ENCODE measurements at places on chromosomes 4 and X.

DNA sequence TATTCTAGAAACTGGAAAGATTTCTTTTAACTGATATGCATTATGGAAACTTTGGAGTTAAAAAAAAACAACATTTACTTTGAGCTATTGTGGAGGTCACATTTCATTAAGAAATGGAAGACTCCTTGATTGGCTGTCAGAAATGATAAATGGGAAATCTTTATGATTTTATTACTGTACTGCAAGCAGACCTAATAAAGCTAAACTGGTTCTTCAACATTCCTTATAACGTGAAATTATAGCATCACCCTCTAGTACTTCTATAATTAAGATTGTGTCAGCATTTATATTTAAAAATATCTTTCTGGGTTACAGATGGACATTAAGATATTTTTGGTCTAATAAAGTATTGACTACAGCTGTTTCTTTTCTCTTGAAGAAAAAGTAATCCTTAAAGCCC is 213.8 kb upstream of the PACRGL start:
- no peak for DNase-seq

DNA sequence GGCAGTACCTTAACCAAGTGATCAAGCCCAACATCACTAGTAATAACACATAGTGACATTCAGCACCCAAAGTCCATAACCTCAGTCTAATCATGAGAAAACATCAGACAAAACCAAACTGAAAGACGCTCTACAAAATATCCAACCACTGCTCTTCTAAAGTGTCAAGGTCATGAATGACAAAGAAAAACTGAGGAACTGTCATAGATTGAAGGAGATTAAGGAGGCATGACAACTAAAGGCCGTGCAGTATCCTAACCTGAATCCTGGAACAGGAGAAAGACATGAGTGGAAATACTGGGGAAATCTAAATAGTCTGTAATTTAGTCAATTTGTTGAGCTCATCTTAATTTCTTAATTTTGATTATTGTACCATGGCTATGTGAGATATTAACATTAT is 38.2 kb upstream of the EXOC1L start:
- DNase-seq = no peak

DNA sequence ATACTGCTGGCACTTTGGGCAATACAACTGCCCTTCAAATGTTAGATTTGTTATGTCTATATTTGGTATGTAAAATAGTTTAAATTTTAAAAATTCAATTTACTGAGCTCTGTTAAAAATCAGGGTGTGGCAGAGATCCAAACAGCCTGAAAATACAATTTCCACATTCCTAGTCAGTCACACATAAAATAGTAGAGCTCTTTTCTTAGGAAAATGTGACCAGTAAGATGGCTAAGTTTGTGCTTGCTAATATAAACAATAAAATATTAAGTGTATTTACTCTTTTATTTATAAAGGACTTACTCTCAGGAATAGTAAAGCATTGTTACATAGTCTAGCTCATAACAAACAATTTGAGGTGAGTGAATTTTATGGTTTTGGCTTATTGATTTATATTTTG is 200.2 kb downstream of the DKK2 start:
- no peak for DNase-seq

DNA sequence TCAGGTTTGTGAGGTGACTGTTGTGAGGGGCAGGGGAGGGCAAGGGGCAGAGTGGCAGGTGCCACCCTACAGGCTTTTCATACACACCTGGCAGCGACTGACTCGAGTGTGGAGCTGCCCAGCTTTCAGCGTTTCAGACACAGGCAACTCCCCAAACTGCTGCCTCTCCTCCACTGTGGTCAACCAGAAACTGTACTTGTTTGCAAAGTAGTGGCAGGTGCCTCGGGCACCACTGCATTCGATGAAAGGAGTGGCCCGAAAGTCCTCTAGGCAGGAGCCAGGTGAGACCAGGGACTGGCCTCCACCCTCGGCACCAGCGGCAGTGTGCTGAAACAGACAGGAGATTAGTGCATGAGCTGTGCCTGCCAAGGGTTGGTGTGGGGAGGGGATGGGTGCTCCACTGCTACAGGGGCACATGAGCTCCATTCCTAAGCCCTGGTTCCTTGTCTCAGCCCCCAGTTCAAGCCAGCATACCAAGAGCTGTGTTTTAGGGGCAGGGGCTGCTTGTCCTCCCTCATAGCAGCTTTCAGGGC is 65.4 kb downstream of the ATG4A start:
- no peak for DNase-seq

- DNase-seq = no peak
Measured at GRCh38 chrX:105738162-105738561, 84.2 kb upstream of the NRK start.

DNA sequence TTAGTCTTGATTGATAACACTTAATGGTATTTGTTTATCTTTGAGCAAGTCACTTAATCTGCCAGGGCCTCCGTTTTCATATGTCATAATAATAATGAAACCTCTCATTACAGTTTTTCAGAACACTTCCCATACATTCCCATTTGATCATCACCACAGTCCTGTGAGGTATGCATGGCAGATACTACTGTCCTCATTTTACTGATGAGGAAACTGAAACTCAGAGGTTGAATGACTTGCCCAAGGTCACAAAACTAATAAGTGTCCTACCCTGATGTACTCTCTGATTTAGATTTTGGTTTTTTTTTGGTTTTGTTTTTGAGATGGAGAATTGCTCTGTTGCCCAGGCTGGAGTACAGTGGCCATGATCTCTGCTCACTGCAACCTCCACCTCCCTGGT is 25.7 kb downstream of the ZFX start:
- DNase-seq = no peak

- DNase-seq = no peak
Measured at GRCh38 chr4:153468587-153468986, 2.4 kb downstream of the TMEM131L start.

DNA sequence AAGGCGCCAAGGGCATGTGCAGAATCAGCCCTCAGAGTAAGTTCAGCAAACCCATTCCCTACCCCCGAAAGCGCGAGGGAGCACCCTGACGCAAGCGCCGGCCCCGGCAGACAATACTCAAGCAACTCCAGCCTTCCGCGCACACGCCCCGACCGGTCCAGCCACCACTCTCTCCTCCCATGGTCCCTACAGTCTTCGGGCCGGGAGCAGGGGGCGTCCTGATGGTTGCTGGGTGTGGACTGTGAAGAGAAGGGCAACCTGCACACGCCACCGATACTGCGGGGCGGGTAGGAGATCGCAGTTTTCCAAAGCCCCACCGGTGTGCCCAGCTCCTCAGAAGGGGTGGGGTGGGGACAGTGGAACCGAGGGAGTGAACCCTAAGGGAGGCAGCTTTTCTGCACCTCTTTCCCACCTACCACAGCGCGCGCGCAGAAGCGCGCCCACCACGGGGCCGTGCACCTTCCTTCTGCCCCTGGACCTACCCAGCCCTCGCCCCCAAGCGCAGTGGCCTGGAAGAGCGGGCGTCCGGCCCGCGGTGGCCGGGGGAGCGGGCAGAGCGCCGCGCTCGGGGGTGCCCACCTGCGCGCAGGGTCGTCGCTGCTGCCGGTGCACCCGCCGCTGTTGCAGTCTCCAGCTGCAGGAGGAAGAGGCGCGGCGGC is 650.2 kb upstream of the DIPK2B start:
- DNase-seq = no peak

GRCh38 chr4:88722276-88722780 is 24.7 kb upstream of the NAP1L5 start:
- DNase-seq = peak; percentile 69

DNA sequence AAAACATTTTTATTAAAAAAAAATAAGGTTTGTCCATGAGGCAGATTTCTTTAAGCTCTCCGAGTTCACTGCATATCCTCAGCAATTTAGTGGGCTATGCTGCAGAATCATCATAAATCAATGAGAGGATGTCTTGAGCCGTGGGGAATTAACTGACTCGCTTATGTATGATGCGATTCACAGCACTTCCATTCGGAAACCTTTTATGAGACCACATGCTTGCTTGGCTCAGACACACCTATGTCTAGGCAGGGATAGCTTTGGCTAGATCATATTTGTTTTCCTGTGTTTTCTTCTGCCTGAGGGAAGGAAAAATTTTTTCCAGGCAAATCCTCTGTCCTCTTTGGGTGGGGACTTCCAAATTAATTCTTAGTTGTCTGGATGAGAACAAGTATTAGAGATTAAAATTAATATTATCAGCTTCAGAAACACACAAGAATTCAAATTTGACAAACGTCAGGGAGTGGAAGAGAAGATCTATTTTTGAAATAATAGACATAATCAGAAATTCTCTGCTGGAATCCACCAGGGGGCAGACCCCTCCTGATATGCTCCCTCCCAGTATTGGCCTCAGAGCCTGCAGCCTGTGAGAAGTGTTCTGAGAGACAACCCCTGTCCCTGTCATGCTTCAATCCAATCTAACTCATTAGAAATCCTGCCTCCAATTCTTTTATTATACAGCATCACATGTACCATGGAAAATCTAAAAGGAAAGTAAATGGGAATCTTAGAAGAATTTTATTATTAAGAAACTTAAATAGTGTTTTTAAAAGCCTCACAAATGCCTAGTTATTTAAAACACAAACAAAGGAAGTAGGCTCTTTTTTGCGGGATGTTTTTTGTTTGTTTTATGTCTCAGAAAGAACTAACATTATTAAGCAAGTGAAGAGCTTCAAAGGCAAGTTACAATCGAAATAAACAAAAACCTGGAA is 345.1 kb upstream of the TACR3 start:
- peak; percentile 27 for DNase-seq

- no peak for DNase-seq
Measured at GRCh38 chr4:166989886-166990285, 244.4 kb downstream of the SPOCK3 start.

GRCh38 chrX:16213961-16214360 is 46.7 kb downstream of the MAGEB17 start:
- no peak for DNase-seq

- DNase-seq = no peak
Measured at GRCh38 chrX:124518885-124519284, 172.5 kb downstream of the SH2D1A start.
